ENCODE measurements at places on chromosomes 2 and 18. TPM values are rescaled to one million over a fixed set of nuclear protein-coding genes. Genes with fewer than 3 reads are reported as not detected.

- H3K27ac ChIP-seq, result no peak overlapping the region
- H3K4me1 ChIP-seq, result peaks cover 44% of the 10 kb centered on the region
- H3K4me3 ChIP-seq, result no peak overlapping the region
- H3K27me3 ChIP-seq, result no peaks in the 10 kb centered on the region
- no peak for DNase-seq
- no peaks in the 10 kb centered on the region for H3K36me3 ChIP-seq
Measured at GRCh38 chr2:74041182-74041581, 56.5 kb downstream of the TET3 start.

TMEM169 gene
- total RNA-seq, result 8.2 TPM

GRCh38 chr2:26854283-26854827 is 6.4 kb downstream of the DPYSL5 start:
- H3K4me1 ChIP-seq, result peaks cover 16% of the 10 kb centered on the region
- no peak for DNase-seq
- no peak overlapping the region for H3K27ac ChIP-seq
- H3K27me3 ChIP-seq, result peaks cover 4% of the 10 kb centered on the region
- no peaks in the 10 kb centered on the region for H3K36me3 ChIP-seq
- no peak overlapping the region for H3K4me3 ChIP-seq

DNA sequence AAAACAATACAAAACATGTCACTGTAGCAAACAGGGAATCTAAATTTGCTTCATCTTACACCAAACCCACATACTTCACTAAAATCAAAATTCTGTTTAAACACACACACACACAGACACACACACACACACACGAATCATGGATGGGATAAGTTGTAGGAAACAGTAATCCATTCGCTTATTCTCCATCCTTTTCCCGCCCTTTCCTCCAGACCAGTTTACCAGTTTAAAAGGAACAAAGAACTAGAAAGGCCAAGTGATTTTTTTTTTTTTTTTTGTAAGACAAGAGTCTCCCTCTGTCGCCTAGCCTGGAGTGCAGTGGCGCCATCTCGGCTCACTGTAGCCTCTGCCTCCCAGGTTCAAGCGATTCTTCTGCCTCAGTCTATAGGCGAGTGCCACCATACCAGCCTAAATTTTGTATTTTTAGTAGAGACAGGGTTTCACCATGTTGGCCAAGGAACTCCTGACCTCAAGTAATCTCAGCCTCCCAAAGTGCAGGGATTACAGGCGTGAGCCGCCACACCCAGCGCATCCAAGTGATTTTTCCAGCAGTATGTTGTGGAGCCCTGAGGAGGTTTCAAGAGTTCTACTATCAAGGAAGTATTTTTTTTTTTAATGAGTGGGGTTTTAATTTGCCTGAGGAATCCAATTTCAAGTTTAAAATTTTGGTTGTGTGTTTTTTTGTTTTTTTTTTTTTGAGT is 5.7 kb downstream of the PSME4 start:
- H3K4me3 ChIP-seq, result no peak overlapping the region
- no peak for DNase-seq
- no peak overlapping the region for H3K27ac ChIP-seq

PLEK gene
- 0.10 TPM for total RNA-seq

DNA sequence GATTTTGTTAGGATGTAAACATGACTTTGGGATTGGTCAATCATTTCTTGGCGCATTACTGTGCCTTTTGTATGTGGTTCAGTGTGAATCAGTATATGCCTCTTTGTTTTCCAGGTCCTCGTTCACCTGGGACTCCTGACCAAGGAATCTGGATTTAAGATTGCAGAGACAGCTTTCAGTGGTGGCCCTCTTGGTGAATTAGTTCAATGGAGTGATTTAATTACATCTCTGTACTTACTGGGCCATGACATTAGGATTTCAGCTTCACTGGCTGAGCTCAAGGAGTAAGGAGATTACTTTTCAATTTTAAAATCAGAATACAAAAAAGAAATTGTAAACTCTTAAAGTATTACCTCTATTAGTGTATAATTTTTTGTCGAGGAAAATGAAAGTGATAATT is 87.6 kb downstream of the MGAT5 start:
- DNase-seq, result no peak
- H3K27me3 ChIP-seq, result no peaks in the 10 kb centered on the region
- peaks cover 27% of the 10 kb centered on the region for H3K36me3 ChIP-seq
- H3K4me3 ChIP-seq, result no peak overlapping the region
- no peaks in the 10 kb centered on the region for H3K4me1 ChIP-seq

CAD gene
- total RNA-seq, result 57.8 TPM

- DNase-seq, result no peak
- peaks cover 15% of the 10 kb centered on the region for H3K27me3 ChIP-seq
- no peaks in the 10 kb centered on the region for H3K4me1 ChIP-seq
- no peaks in the 10 kb centered on the region for H3K36me3 ChIP-seq
Measured at GRCh38 chr2:66688951-66689350, 254.0 kb downstream of the MEIS1 start.

AP1S3 gene
- total RNA-seq, result not detected

- no peaks in the 10 kb centered on the region for H3K4me1 ChIP-seq
- H3K4me3 ChIP-seq, result no peak overlapping the region
- no peaks in the 10 kb centered on the region for H3K27me3 ChIP-seq
- H3K36me3 ChIP-seq, result no peaks in the 10 kb centered on the region
Measured at GRCh38 chr2:61898810-61899209, 6.7 kb upstream of the COMMD1 start.

GRCh38 chr2:42977270-42978174 is 185.1 kb upstream of the HAAO start:
- H3K36me3 ChIP-seq, result no peaks in the 10 kb centered on the region
- no peak overlapping the region for H3K27ac ChIP-seq
- no peak for DNase-seq
- peaks cover 9% of the 10 kb centered on the region for H3K4me1 ChIP-seq

DNA sequence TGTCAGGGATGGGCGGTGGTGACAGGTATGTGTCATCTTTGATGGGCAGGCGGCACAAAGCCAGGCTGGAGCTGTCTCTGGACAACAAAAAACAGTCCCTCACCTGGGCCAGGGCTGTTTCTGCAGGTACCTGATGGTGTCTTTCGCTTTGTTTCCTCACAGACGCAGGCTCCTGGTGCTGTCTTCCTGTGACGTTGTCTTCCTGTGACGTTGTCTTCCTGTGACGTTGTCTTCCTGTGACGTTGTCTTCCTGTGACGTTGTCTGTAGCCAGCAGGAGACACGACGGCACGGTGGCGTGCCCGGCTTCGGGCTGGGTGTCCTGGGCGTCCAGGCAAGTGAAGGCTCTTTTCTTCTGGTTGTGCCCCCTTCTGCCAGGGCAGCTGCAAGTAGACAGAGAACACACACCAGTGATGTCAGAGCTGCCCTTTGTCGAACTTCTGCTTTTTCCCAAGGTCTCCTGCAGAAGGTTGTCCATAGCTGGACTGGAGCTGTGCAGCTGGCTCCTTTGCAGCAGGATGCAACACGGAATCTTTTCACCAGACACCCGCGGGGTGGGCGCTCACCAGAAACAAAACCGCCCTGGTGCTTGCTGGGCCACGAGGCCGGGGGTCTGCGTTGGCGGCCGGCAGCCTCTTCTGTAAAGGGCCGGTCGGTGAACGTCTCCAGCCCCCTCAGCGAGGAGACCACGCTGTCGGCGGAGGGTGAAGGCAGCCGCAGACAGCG is 21.1 kb downstream of the GPR35 start:
- DNase-seq, result no peak
- no peaks in the 10 kb centered on the region for H3K36me3 ChIP-seq
- H3K27me3 ChIP-seq, result peaks cover 32% of the 10 kb centered on the region
- H3K4me3 ChIP-seq, result no peak overlapping the region

- H3K4me1 ChIP-seq, result no peaks in the 10 kb centered on the region
- DNase-seq, result no peak
- H3K27ac ChIP-seq, result no peak overlapping the region
- no peaks in the 10 kb centered on the region for H3K27me3 ChIP-seq
Measured at GRCh38 chr18:5309888-5310470, 14.5 kb upstream of the ZBTB14 start.

DNA sequence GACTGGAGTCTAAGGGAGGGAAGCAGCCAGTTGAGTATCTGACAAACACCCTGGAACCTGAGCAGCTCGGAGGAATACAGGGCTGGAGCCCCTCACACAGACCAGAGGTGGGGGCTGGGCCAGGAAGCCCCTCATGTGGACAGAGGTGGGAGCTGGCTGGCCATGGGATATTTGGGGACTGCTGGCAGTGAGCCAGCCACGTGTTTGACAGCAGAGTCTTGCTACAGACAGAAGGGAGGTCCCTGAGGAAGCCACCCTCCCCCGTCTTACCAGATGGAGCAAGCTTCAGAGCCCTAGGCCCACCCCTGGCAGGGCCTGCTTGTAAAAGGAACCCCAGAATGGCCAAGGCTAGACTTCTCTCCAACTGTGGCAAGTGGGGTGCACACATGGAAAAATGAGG is 3.6 kb upstream of the MTERF4 start:
- no peak for DNase-seq
- H3K4me3 ChIP-seq, result no peak overlapping the region
- no peaks in the 10 kb centered on the region for H3K27me3 ChIP-seq
- H3K27ac ChIP-seq, result no peak overlapping the region
- H3K4me1 ChIP-seq, result no peaks in the 10 kb centered on the region

MEP1B gene
- not detected for total RNA-seq

- H3K4me3 ChIP-seq, result no peak overlapping the region
- no peaks in the 10 kb centered on the region for H3K36me3 ChIP-seq
- H3K27ac ChIP-seq, result no peak overlapping the region
Measured at GRCh38 chr2:227402959-227403358, 15.2 kb upstream of the SCYGR1 start.

DNA sequence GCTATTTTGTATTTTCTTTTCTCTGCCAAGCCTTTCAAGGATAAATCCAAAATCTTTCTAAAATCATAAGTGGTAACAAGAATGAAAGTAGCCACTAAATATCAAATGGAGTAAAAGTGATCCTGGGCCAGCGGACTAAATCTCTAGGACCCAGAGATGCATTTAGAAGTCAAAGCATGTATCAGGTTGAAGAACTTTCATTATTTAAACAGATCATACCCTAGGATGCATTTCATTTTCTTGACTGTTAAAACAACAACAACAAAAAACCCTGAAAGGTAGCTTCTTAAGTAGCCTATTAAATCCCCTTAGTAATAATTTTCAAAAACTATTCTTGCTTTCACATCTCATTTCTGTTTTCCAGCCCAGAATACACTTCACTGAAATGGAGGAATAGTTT is 4.8 kb upstream of the POU3F3 start:
- no peaks in the 10 kb centered on the region for H3K4me1 ChIP-seq
- no peak for DNase-seq

DNA sequence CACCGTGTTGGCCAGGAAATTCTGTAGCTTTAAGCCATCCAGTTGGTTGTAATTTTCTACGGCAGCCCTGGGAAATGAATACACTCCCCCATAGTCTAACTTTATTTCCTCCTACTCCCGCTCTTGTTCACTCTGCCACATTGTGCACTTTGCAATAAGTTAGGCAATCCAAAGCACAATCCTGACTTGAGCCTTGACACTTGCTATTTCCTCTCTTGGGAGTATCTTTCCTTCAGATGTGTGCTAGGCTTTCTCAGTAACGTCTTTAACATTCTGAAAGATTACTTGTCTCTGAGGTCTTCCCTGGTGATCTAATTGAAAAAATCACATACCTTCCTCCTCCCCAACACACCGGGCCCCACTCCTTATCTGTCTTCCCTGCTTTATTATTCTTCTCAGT is 65.9 kb upstream of the RAB27B start:
- no peaks in the 10 kb centered on the region for H3K4me1 ChIP-seq
- H3K36me3 ChIP-seq, result no peaks in the 10 kb centered on the region
- no peak overlapping the region for H3K27ac ChIP-seq
- no peak overlapping the region for H3K4me3 ChIP-seq
- no peak for DNase-seq

DNA sequence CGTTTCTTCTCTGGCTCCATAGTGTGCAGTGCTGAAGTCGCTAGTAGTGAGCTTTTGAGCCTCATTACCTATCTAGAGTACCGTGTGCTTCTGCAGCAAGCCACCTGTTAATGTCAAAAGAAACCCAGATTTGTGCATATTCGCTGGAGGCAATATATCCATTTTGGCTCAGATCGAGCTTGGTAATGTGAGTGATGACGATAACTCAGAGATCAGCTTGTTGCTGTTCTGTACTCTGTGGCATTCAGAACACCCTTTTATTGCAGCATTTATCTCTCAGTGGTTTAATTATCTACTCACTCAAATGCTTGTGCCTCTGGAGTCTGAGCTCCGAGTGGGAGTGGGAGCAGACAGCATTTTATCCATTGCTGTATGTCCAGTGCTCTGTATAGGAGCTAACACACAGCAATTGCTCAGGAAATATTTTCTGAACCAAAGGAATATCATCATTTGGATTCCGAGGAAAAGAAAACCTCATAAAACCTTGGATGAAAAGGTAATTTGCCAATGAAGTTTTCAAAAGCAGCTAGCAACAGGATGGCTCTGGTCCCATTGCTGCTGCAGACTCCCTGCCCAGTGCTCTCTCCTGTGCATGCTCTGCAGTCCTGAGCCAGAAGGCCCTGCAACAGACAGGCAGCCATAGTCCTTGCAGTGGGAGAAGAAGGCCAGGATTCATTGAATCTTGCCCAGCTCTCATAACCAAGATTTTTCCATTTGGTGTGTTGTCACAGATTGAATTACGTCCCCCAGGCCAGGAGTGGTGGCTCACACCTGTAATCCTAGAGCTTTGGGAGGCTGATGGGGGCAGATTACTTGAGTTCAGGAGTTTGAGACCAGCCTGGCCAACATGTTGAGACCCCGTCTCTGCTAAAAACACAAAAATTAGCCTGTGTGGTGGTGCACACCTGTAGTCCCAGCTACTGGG is 183.8 kb downstream of the MYCN start:
- H3K27ac ChIP-seq, result no peak overlapping the region
- DNase-seq, result no peak
- H3K27me3 ChIP-seq, result no peaks in the 10 kb centered on the region
- H3K4me3 ChIP-seq, result no peak overlapping the region

DNA sequence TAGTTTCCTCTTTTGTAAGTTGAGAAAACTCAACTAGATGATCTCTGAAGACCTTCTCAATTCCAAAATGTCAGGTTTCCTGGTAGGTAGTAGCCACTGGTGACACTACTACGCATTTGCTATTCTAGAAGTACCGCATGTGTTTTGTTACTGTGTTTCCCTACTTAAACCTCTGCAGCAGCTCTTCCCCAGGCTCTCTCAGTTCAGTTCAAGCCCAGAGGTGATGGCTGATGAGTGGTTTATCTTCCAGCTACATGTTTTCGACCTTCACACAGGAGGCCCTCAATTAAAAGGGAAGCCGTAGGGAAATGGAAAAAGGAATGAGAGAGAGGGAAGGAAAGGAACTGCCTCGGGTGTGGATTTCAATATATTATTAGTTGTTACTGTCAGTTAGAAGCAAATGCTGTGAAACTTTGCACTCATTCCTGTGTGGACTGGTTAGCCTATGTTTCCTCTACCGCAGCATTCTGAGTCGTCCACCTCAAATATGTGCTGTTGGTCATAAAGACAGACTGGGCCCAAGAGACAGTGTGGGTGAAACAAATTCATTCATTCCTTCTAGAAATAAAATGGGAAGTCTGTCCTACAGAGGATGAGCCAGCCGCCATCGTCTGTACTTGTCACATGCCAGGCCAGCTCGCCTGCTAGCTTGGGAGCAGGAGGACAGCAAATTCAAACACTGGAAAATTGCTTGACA is 455.2 kb upstream of the RAB12 start:
- DNase-seq, result no peak
- H3K36me3 ChIP-seq, result no peaks in the 10 kb centered on the region
- no peaks in the 10 kb centered on the region for H3K4me1 ChIP-seq
- H3K4me3 ChIP-seq, result no peak overlapping the region

Measured in SJCRH30 (cell line).